ENCODE measurements at places on chromosomes 4 and X. TPM values are rescaled to one million over a fixed set of nuclear protein-coding genes. Genes with fewer than 3 reads are reported as not detected.

- DNase-seq, result no peak
Observed at GRCh38 chr4:155772459-155773195, 13.8 kb downstream of the GUCY1B1 start.

GRCh38 chrX:129525896-129526295, 2.6 kb upstream of the SMARCA1 start:
- no peak for DNase-seq

The RHOH gene
- total RNA-seq, result not detected

GRCh38 chr4:74675673-74676279, 118.5 kb downstream of the BTC start:
- peak; percentile 82 for DNase-seq

- DNase-seq, result no peak
Observed at GRCh38 chr4:40403081-40403480, 67.9 kb downstream of the CHRNA9 start.

DNA sequence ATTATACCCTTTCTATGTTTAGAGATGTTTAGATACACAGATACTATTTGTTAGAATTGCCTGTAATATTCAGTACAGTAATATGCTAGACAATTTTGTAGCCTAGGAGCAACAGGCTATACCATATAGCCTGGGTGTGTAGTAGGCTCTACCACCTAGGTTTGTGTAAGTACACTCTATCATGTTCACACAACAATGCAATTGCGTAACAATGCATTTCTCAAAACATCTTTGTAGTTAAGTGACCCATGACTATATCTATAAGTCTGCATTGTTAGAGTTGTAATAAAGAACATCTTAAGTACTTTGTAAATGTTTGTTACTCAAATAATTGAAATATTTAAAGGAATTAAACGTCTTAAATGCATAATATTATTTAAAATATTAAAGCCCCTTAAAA, 379.3 kb downstream of the PPP3CA start:
- DNase-seq, result no peak

The KLHL4 gene
- total RNA-seq, result 1.0 TPM

The OPRPN gene
- total RNA-seq, result not detected

The ZNF280C gene
- 4.6 TPM for total RNA-seq

The SLITRK4 gene
- 2.3 TPM for total RNA-seq

GRCh38 chr4:16233569-16234177, 7.4 kb upstream of the TAPT1 start:
- no peak for DNase-seq

DNA sequence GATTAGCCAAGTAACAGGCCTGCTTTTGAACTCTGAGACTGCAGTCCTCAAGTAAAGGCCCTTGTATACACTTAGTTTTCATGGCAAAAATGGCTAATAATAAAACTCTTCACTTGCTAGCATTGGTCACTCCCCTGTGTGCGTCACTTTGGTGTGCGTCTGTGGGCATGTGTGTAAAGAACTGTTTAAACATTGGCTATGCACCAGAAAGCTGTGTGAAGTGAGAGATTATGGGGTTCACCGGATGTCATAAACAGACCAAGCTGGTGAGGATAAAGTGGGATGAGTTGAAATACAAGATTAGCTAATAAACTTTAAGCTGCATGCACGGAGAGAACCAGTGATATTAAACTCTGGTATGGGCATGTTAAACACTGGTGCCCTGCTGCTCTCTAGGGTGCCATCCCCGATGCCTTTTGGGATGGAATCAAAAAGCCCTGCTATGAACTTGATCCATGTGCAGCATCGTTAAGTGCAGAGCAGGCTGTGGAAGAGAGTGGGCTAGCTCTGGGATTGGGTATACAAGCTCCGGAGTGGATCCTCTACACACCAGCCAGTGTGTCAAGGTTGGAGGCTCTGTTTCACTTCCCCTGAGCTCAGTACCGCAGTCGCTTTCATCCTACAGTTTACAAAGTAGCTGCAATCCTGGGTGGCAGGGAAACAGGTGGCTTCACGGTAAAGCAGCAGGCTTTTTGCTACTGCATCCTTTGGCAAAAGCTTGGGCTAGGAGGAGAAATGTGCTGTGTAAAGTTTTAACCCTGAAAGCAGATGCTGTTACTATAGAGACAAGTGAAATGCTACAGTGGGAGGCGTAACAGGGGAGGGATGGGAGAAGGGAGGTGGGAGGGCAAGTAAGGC, 108.3 kb upstream of the SLC4A4 start:
- no peak for DNase-seq

- DNase-seq, result no peak
Observed at GRCh38 chr4:7160439-7160838, 31.9 kb upstream of the SORCS2 start.

- DNase-seq, result peak; percentile 53
Observed at GRCh38 chr4:122889726-122890125, 32.7 kb downstream of the NUDT6 start.

GRCh38 chr4:169089004-169089403, 78.9 kb upstream of the CBR4 start:
- DNase-seq, result no peak

GRCh38 chr4:38097818-38098217, 137.6 kb downstream of the PTTG2 start:
- no peak for DNase-seq

DNA sequence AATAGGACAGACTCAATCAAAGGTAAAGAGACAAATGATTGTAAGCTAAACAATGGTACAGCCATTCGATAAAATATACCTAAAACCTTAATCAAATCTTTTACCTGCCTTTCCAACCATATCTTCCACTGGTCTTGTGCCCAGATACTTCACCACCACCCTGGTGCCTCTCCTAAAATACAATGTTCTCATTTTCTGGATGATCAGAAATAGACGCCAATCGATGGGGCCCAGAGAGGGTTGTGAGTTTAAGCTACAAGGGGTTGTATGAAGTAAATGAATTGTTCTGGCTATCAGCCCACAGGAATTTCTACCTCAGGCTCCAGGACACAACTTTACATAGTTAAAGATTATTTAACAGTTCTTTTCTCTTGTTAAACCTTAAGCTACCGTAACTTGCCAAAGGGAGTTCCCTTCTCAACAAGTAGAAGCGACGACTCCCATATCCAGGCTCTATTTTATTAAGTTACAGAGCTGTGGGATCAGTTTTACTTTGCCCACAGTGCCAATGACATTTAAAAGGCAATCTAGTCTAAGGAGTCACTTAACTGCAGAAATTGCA, 99.1 kb downstream of the CHRNA9 start:
- DNase-seq, result no peak

DNA sequence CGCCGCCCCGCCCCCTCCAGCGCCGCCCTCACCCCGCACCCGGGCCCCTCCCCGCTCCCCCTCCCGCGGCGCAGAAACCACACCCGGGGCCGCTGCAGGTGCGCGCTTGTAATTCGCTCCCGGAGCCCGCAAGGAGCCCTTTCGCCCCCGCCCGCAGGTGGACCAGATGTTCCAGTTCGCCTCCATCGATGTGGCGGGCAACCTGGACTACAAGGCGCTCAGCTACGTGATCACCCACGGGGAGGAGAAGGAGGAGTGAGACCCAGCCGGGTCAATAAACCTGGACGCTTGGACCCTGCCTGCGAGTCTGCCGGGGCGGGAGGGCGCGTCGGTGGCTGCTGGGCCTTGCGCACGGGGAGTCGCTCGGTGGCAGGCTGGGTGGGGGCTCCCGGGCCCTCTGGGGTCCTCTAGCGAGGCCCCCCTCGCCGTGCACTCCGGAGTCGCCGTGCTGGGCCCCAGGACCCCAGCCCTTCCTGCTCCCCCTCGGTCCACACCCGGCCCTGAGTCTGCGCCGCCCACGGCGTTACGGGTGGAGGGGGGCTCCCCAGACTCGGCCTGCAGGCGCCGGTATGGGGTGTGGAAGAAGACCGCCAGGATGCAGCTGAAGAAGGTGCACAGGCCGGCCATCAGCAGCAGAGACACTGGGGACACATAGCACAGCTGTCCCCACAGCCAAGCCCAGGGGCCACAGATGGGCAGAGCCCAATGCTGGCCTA, 7.1 kb downstream of the SLC49A3 start:
- DNase-seq, result peak; percentile 55

The CNKSR2 gene
- total RNA-seq, result 2.0 TPM

GRCh38 chrX:50497114-50497513, 26.5 kb upstream of the DGKK start:
- no peak for DNase-seq

The RPS6KA6 gene
- total RNA-seq, result 4.7 TPM

- no peak for DNase-seq
Observed at GRCh38 chrX:112668476-112669409, 11.0 kb downstream of the LHFPL1 start.

DNA sequence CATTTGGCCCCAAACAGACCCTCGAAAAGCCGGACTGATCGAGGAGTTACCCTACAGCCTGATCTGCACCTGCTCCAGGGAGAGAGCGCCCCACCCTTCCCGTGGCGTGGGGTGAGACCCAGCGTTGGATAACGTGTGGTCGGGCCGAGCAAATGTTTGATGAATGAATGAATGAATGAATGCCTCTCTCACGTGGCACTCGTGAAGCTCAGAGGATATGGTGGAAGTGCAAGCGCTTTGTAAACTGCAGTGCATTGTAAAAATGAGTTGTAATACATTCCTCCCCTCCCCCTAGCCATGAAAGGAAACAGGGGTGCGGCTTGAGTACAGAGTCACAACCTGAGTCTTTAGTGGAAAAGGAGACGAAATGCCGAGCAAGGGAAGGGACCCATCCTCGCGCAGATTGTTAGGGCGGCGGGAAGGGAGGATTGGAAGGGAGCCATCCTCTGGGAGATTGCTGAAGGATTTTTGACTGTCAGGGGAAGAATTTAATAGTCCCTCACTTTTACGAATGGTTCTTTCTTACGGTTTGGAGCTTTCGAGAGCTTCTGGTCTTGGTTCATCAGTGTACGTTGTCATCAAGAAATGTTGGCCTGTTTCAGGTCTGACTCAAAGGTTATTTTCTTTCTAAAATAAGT, 772 bp upstream of the FBXW7 start:
- peak; percentile 39 for DNase-seq

DNA sequence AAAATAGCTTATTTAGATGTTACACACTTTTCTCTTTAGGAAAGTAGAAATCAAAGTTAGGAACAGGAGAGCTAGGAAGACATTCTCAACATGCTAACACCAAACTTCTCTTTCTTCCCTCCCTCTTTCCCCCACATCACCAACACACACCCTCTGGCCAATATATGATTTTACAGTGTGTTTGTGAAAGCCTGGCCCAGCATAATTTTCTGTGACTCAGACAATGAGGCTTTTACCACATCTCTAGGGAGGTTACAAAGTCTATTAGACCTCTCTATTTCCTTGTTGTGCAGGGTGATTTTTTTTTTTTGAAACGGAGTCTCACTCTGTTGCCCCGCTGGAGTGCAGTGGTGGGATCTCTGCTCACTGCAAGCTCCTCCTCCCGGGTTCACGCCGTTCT, 189.9 kb downstream of the AASDH start:
- peak; percentile 30 for DNase-seq

- DNase-seq, result no peak
Observed at GRCh38 chr4:41058426-41058825, 155.9 kb downstream of the APBB2 start.

GRCh38 chr4:40953283-40954087, 203.7 kb downstream of the NSUN7 start:
- DNase-seq, result no peak

The GPRIN3 gene
- total RNA-seq, result not detected

GRCh38 chrX:15854080-15854655, 445 bp downstream of the AP1S2 start:
- DNase-seq, result peak; percentile 22

- DNase-seq, result no peak
Observed at GRCh38 chrX:26109142-26109541, 29.0 kb upstream of the MAGEB18 start.

The SLC4A4 gene
- 0.47 TPM for total RNA-seq

The CLDN34 gene
- 0.66 TPM for total RNA-seq

DNA sequence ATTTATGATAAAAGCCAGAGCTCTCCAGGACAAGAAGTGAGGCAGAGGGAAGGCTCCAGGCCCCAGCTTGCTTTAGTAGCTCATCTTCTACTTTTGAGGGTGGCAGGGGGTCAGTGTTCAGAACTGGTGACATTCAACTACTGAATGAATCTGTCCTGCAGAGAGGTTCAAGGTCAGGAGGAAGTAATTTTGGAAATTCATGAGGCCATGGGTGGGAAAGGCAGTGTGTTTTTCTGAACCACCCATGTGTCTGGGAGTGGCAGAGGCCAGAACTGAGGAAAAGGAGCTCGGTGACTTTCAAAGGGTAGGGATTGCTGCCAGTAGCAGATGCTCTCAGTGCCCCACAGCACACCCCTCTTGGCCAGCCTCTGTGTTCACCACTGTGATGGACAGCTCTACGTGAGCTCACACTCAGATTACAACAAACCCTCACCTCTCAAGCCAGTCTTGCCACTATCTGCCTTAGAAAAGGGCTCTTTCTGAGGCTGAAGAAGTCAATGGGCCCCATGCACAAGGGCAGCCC, 571.2 kb downstream of the RAB28 start:
- DNase-seq, result no peak

DNA sequence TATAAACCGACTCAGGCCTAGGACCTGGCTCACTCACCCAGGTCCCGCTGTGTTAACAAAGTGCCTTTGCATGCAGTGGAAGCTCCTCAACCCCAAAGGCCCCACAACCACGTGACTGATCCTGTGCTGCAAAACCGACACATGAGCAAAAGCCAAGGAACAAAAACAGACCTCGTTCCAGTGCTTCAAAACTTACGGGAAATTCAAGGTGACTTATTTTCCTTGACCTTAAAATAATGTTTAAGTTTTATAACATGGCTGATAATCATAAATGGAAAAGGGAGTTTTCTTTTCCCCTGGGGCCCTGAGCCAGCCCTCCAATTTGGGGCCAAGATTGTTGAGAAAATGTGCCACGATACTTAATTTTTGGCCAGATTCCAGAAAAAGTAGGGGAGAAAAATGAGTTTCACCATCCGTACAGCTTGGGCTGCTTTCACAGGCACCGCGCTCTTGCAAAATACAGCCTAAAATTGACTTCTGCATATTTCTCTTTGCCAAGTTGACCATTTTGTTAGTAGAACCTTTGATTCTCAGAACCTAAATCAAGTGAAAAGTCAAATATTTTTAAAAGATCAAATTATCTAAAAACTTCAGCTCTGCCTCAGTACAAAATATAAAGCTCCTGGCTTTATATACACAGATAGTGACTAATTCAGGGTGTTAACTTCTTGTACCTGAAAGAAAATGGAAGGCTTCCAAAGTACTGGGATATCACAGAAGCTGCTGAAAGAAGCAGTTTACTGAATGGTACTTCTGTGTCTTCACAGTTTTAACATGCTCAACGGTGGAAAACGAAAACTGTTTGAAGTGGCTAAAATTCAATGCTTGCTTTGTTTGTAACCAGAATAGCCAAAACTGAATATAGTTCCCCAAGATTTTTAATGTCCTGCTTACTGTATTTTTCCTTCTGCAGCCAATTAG, 93.8 kb downstream of the APBB2 start:
- no peak for DNase-seq

GRCh38 chr4:31917334-31917733, 1197.2 kb downstream of the PCDH7 start:
- no peak for DNase-seq

The PCDH19 gene
- not detected for total RNA-seq

GRCh38 chr4:139629436-139630125, 36.0 kb upstream of the MGST2 start:
- DNase-seq, result no peak

- DNase-seq, result no peak
Observed at GRCh38 chrX:1172496-1172895, 40.0 kb downstream of the CRLF2 start.

- no peak for DNase-seq
Observed at GRCh38 chr4:68963374-68963773, 11.8 kb upstream of the UGT2A3 start.

The RASL11B gene
- 0.07 TPM for total RNA-seq

- DNase-seq, result no peak
Observed at GRCh38 chr4:150018257-150018656, 60.0 kb upstream of the DCLK2 start.

The KIAA1210 gene
- 0.07 TPM for total RNA-seq

- DNase-seq, result peak; percentile 63
Observed at GRCh38 chrX:140815868-140816267, 106.3 kb downstream of the LINC00632 start.

All from PC-3 (cell line).